ENCODE measurements at places on chromosomes 13 and 19.

GRCh38 chr13:95902741-95903140 is 150.5 kb downstream of the UGGT2 start:
- DNase-seq = no peak

- no peak for DNase-seq
These were observed 191.8 kb downstream of the PCCA start for GRCh38 chr13:100280681-100281080.

- DNase-seq = no peak
These were observed 8.9 kb downstream of the IGFL3 start for GRCh38 chr19:46115396-46116106.

GRCh38 chr19:51808333-51808986 is 13.5 kb downstream of the FPR3 start:
- no peak for DNase-seq

GRCh38 chr13:59442944-59443486 is 720.7 kb downstream of the DIAPH3 start:
- no peak for DNase-seq
